ENCODE measurements at places on chromosomes 16 and 17.

GRCh38 chr16:57627184-57627871 is 1.1 kb upstream of the ADGRG1 start:
- no peak for DNase-seq

DNA sequence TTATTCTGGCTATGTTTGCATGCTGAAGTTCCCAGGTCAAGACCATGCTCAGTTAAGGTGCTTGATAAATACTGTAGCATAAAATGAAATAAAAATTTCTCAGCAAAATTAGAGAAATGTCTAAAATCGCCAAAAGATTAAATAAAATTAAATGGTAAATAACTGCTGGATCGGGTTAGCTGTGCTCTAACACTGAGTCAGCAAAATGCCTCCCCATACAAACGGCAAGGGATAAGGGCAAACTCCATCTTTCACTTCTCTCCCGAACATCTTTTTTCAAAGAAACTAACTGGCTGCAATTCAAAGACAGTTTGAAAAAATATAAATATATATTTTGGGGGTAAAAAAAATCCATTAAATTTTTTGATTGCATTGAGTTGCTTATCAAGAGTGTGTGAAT is 162.2 kb upstream of the ZFHX3 start:
- DNase-seq, result no peak

DNA sequence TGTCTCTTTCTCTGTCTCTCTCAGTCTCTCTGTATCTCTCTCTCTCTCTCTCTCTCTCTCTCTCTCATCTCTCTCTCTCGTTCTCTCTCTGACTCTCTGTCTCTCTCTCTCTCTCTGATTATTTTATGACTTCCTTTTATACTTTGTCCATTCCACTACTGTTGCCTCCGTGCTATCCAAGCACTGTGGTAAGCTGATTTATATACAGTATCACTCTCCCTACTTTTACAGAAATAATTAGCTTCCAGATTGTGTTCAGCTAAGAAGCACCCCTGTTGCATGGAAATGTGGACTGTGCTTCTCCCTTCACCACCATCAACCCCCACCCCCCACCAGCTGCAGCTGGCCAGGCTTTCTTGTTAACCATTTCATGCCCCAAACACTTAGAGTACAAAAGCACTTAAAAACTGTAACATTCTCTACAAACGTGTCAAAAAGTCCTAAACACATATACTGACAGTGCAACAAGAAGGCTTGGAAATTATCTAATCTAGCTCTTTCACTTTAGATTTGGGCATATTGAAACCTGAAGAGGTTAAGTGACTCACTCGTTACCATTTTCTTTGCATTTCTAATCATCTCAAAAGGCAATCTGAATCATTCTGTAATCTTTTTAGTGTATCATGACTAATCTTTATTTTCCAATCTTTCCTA is 11.6 kb upstream of the TMEM100 start:
- no peak for DNase-seq

DNA sequence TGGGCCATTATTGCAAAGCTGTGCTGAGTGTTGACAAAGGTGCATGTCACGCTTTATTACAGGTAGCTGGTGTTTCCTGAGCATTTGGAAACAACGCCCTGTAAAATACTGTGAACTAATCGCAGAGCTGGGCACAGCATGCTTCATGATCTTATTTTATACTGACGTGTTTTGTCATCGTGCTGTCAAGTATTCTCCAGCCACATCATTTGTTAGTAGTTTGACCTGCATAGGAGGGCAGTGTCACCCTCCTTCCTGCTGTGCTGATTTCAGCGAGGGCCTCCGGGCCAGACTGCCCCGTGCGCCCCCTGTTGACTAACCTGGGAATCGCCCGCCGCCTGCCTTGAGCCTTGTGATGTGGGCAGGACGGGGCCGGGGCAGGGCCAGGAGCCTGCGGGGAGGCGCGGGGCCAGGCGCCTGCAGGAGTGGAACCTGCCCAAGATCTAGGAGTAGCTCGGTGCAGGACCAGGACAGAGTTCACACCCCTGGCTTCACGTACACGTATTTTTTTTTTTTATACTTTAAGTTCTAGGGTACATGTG is 820.7 kb downstream of the KCNJ18 start:
- DNase-seq, result no peak

DNA sequence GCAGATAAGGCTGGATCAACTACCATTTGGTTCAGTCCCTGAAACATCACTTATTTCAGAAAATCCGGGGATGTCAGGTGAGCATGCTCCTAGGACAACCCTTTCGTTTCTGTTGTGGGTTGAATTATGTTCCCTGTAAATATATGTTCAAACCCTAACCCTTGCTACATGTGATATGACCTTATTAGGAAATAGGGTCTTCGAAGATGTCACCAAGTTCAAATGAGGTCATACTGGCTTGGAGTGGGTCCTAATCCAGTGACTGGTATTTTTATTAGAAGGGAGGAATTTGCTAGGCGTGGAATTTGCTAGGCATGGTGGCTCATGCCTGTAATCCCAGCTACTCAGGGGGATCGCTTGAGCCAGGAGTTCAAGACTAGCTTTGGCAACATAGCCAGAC is 21.3 kb downstream of the SNX20 start:
- no peak for DNase-seq

GRCh38 chr17:57746221-57746620 is 1.1 kb upstream of the CCDC182 start:
- DNase-seq, result no peak

DNA sequence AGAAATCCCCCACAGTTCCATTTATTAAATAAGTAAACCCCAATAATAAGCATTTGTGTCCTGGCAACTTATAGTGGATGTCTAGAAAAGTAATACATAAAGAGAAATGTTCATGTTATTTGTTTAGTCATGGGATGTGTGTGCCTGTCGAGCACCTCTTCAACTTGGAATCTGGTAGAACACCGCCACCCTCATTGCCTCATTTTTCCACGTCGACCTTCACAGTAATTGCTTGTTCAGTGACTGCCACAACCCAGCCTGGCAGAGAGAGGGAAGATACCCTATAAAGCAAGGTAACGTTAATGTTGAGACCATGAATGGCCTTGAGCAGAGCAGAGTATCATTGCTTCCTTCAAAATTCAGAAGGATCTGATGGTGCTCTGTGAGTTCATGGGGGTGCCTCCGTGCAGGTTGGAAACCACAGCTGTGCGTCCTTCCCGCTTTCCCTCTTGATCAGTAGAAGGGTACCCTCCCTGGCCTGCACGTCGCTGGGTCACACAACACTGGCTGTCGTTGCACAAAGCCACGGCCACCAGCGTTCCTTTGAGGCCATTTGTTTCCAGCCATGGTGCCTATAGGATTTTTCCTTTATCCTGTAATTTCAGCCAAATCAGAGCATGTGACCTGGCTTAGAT is 3.7 kb upstream of the DNASE1 start:
- no peak for DNase-seq

- DNase-seq, result no peak
Measured at GRCh38 chr17:52648995-52649394, 490.5 kb upstream of the CA10 start.

DNA sequence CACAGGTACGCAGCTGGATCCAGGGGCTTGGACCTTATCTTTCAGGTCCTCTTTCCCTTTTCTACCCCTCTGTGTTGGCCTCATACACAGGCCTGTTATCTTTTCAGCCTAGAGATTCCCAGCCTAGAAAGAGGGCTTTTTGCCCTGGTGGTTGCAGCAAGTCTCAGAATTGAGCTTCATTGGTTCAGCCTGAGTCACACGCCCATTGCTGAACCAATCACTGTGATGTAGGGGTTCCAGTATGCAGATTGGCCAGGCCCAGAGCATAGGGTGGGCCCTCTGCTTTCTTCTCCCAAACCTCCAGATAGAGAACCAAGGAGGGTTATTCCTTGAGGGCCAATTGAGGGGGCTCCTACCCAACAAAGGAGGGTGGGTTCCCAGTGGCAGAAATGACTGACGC is 32.8 kb downstream of the GPT2 start:
- no peak for DNase-seq
